ENCODE measurements at places on chromosomes 2 and 18. TPM values are rescaled to one million over a fixed set of nuclear protein-coding genes. Genes with fewer than 3 reads are reported as not detected.

Gene SERPINB2
- 0.45 TPM for total RNA-seq

Gene FOXI3
- total RNA-seq: not detected

Gene ALLC
- not detected for total RNA-seq

DNA sequence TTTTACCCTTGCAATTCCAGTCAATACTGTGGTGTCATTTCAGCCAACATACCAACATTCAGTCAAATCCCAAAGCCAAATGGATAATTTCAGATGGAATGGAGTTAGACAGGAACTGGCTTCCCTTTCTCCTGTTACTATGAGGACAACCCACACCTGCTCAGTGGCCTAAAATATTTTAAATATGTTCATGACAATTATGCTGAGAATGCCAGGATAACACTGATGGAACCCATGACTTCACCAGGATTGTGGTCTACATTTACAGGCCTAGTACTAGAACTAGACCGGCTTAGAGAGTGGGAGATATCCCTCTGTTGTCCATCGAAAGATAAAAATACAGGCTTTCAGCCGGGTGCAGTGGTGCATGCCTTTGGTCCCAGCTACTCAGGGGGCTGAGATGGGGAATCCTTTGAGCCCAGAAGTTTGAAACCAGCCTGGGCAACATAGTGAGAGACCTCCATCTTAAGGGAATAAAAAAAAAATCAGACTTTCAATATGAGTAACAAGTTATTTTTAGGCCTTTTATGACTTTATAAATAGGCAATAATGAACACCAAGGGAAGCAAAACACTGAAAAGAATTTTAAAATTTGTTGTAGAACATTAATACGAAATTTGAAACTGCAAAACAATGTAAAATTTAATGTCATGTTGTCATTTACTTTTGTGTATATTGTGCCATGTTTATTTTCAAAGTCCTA is 14.2 kb downstream of the GPATCH11 start:
- no peak for DNase-seq

DNA sequence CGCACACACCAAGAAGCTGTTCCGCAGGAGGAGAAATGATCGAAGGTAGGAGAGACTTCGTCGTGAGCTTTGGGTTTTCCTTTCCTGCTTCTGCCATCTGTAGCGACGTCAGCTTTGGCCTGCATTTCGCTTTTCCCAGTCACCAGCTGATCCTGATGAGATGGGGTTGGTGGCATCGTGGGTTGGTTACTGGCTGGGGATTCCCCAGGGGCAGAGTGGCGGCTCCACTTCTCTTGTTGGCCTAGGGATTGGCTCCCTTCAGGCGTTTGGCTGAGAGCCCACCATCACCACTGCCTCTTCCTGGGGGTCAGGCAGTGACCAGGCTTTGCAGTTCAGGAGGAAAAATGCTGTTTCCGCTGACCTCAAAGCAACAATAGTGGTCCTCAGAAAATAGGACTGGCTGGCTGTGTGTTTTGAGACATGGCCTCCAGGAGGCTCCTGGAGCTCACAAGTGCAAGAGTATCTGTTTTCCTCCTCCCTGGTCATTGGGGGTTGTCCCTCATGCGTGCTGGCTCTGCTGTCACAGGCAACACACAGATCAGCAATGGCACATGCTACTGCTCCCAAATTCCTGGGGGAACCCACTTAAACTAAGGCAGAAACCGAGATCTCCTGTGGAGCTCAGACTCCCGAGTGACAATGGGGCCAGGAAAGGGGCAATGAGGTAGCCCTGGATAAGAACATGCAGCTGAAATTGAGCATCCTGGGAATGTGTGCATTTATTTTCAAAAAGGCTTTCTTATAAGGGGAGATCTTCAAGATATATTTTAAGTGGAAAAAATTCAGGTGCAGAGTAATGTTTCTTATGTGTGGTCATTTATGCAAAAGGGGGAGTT is 173.0 kb downstream of the CTIF start:
- DNase-seq: no peak
